ENCODE measurements at places on chromosomes 12 and 14. TPM values are rescaled to one million over a fixed set of nuclear protein-coding genes. Genes with fewer than 3 reads are reported as not detected.

- DNase-seq = peak; percentile 63
Observed at GRCh38 chr14:101110729-101111619, 207.5 kb upstream of the RTL1 start.

GRCh38 chr14:73269729-73270531 is 32.6 kb downstream of the PAPLN start:
- no peak for DNase-seq

- no peak for DNase-seq
Observed at GRCh38 chr14:75402867-75403413, 24.9 kb upstream of the JDP2 start.

- no peak for DNase-seq
Observed at GRCh38 chr12:31250179-31250578, 75.8 kb downstream of the SINHCAF start.

DNA sequence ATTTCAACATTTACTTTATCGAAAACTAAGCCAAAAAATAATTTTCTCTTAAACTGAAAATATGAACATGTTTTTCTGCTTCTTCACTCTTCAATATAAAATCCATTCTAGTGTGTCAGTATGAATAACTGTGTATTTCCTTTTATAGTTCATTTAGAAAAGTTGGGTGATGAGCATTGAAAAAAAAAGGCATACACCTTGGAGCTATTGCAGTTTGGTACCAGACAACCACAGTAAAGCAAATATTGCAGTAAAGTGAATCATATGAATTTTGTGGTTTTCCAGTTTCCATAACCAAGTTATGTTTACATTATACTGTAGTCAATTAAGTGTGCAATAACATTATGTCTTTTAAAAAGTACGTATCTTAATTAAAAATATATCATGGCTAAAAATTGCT is 195.0 kb upstream of the FOXG1 start:
- no peak for DNase-seq

GRCh38 chr12:47097276-47097896 is 17.6 kb upstream of the AMIGO2 start:
- no peak for DNase-seq

DNA sequence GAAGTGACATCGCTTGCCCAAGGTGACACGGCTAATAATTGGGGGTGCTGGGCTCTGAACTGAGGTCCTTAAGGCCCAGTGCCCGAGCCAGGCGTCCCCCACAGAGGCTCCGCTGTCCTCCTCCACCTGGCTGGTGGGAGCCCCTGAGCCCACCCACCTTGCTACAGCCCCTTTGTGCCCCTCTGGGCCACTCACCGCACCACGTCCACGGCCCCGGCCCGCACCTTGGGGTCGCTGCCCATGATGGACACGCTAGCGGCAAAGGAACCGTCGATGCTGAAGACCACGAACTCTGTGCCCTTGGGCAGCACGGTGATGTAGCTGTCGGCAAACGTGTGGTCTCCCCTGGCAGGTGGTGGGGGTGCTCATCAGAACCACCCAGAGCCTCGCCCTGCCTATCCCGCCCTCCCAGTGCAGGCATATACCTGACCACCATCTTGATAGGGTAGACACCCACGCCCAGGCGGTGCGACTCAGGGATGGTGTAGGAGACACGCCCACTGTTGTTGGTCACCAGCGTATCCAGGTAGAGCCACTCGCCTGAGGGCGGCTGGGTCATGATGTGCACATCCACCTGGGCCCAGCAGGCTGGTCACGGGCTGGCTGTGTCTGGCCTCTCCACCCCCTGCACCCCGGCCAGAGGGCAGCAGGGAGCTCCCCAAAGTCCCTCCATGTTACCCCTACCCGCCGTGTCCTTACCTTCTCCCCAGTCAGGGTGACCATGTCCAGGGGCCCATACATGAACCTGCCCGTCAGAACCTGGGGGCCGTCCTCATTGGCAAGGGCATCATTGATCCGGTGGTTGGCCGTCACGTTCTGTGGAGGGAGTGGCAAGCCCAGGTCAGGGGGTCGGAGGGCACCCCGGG is 6.8 kb downstream of the ARL6IP4 start:
- no peak for DNase-seq

DNA sequence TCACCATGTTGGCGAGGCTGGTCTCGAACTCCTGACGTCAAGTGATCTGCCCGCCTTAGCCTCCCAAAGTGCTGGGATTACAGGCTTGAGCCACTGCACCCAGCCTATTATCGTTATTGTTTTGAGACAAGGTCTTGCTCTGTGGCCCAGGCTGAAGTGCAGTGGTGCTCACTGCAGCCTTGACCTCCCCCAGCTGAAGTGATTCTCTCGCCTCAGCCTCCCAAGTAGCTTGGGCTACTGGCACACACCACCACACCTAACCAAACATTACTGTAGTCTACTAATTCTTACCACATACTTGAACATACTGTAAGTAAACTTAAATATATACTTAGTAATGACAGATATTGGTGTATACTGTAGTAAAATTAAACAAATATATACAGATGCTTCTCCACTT is 4.5 kb upstream of the CDCA4 start:
- no peak for DNase-seq

DNA sequence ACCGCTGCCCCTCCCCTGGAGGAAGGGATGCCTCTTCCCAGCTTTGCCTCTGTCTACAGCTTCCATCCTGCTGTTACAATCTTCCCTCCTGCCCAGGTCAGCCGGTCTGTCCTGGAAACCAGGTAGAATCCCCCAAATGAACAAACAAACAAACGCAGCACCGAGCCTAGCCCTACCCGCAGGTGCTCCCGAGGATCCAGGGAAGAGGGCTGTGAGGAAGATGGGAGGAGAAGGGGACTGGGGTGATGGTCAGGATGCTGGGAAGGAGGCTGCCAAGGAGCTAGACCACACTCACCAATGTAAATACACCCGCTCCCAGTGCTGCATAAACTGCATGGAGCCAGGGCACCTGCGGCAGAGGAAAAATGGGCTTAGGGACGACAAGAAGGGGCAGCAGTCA is 16.6 kb downstream of the FAIM2 start:
- no peak for DNase-seq

DNA sequence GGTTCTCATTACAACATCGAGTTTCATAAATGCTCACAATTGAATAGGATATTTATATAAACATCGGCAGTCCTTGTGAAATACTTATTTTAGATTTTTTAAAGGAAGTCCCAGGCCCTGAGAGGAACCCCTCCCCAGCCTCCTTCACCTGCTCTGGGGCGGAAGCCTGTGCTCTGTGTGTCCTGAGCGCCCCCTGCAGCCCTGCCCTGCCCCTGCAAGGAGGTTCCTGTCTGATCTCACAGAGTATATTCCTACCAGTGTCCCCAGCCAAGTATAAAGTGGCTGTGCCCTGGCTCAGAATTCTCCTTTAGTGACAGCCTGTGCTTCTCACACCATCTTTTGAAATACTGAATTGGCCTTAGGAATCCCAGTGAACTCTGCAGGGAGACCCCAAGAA is 659.5 kb downstream of the TMEM121 start:
- DNase-seq = no peak

Gene COX8C
- 0.67 TPM for total RNA-seq

Gene RNU4-1
- total RNA-seq = 3,560 TPM

Gene ATF7
- total RNA-seq = 33.5 TPM

Gene SLC6A13
- total RNA-seq = 6.1 TPM

Gene TMEM132C
- total RNA-seq = 0.27 TPM

Gene C1QL4
- total RNA-seq = not detected

Gene A2M
- 588 TPM for total RNA-seq

Gene KRT74
- total RNA-seq = not detected
